ENCODE measurements at places on chromosomes 4 and X.

GRCh38 chrX:1853916-1854315 is 239.1 kb downstream of the ASMT start:
- no peak for DNase-seq

GRCh38 chr4:53721263-53721662 is 130.0 kb upstream of the LNX1 start:
- no peak for DNase-seq

- no peak for DNase-seq
Observed at GRCh38 chr4:86730310-86730709, 118.9 kb downstream of the SLC10A6 start.

DNA sequence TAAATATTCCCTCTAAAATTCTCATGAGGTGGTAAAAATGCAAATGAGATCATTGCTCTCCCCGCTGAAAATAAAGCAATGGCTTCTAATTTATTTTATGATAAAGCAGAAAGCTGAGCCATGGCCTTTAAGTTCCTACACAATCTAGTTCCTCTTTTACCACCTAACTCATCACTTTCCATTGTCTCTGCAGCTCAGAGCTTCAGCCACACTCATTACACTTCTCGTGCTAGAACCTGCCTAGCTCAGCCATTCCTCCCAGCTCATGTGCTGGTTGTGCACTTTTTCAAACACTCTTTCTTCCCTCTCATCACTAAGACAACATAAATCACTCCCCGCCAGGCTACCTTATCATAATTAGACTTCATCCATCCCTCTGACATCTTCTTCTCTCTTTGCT is 1112.1 kb upstream of the PRKX start:
- DNase-seq = no peak

- no peak for DNase-seq
Observed at GRCh38 chrX:19677121-19677520, 161.8 kb upstream of the MAP3K15 start.

DNA sequence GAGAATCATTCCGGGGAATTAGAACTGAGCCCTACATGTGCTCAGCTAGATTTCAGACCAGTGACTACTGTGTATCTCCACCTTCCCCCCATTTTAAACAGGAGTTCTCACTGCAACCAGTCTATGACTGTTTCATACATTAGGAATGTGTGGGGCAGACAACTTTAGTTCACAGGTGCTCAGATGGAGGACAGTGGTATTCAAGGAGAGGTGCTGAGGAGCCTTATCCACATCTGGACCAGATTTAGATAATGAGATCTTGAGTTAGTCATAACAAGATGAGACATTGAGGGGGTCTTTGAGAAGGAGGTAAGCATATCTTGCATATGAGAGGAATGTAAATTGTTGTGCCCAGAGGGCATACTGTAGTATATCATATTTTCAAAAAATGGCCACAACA is 32.8 kb upstream of the RELL1 start:
- DNase-seq = no peak

DNA sequence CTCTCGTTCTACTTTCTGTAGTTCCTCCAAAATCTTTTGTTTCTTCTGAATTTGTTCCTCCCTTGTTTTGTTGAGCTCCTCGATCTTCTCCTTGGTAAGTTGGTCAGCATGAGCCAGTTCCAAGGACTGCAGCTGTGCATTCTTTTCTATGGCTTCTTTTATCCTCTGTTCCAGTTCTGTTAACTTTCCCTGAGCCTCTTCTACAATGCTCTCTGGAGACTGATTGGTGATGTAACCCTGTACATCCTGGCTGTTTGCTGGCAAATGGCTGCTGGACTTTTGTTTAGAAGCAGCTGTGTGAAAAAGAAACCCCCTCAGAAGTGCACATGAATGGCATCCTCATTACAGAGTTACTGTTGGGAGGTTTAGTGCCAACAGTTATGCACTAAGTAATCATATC is 70.5 kb upstream of the COX18 start:
- no peak for DNase-seq

- no peak for DNase-seq
Observed at GRCh38 chr4:610411-611261, 14.7 kb upstream of the PDE6B start.

- no peak for DNase-seq
Observed at GRCh38 chr4:5018603-5019002, 655 bp downstream of the CYTL1 start.

- DNase-seq = no peak
Observed at GRCh38 chr4:17915439-17915838, 104.7 kb downstream of the NCAPG start.

- no peak for DNase-seq
Observed at GRCh38 chrX:153441981-153442380, 3.9 kb downstream of the TREX2 start.

GRCh38 chr4:122146652-122147051 is 5.5 kb upstream of the BLTP1 start:
- DNase-seq = no peak

DNA sequence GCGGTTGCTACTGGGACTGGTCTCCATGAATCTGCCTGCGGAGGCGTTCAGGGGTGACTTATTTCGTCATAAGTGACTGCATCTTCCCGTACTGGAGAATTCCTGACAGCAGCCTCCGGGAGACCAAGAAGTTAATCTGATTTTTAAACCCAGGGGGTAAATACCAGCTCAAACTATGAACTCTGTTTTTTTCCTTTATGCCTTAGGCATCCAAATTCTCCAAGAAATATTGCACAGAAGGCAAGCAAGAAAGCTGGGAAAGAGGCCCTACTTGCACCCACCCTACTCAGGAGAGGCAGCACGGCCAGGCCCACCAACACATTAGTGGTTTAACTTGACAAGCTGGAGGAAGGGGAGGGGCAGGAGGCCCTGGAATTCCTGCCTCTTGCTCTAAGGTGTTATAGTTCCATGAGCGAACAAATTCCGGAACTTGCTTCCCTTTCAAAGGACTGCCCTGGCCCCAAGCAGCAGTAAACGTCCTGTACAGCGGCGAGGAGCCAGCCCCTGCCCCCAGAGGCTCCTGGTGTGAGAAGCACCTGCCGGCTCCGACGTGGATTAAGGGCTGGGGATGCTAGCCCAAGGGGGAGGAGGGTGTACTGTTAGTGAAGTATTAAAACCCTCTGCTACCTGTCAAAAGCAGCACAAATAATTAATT is 177.2 kb downstream of the AFAP1 start:
- DNase-seq = no peak

DNA sequence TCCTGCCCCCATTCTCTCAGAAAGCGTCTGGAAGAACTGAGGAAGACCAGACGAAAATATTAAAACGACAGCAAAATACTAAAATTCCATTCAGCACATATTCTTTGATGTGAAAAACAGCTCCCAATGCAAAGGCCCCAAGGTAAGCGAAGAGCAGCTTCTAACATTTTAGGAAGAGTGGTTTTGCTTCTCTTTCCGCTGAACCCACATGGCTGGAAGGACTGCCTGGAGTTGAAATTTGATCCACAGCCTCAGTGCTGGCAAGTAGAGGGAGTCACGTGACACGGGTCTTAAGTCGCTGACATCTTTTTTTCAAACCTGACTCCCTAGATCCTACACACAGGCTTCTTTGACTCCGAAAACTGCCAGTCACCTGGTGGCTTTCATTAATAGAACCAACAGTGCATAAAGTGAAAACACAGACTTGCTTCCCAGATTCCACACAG is at the start of gene FAM13A:
Gene FAM13A, minus strand, starts transcription at position 233 of the 446 bp plus-strand sequence. Its CDS starts 221 bp downstream, at position 12.
- peak; percentile 33 for DNase-seq

- DNase-seq = no peak
Observed at GRCh38 chrX:35040871-35041270, 98.3 kb downstream of the FAM47B start.

DNA sequence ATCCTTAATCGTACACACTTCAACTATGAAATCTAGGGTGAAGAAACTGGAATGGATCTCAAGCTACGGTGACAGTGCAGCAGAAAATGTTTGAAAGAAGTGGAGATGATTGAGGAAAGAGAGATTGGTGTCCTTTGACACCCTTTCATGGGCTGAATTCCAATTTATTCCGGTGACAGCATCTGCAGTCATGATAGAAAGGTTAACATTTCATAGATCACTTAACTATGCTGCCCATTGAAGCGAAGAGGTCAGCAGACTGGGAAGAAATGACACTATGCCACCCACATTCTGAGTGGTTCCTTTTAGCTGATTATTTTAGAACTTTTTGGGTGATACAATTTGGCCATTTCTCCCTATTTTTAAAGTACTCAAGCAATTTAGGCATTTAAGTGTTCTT is 82.3 kb downstream of the DNAAF6 start:
- DNase-seq = no peak

GRCh38 chr4:150098214-150098613 is 20.0 kb downstream of the DCLK2 start:
- no peak for DNase-seq

GRCh38 chrX:33190016-33190415 is 21.3 kb downstream of the DMD start:
- DNase-seq = no peak

GRCh38 chr4:102637391-102637790 is 123.4 kb downstream of the MANBA start:
- no peak for DNase-seq

- DNase-seq = no peak
Observed at GRCh38 chrX:114906984-114907510, 110.4 kb downstream of the IL13RA2 start.

All from caudate nucleus (tissue), 63 donors.